Brain (organoid and tissue), 16 donors: ENCODE measurements at places on chromosomes 4 and X. TPM values are rescaled to one million over a fixed set of nuclear protein-coding genes. Genes with fewer than 3 reads are reported as not detected.

Gene PNMA6A
- polyA plus RNA-seq = 67.2 TPM

Gene FHDC1
- 1.6 TPM for polyA plus RNA-seq

DNA sequence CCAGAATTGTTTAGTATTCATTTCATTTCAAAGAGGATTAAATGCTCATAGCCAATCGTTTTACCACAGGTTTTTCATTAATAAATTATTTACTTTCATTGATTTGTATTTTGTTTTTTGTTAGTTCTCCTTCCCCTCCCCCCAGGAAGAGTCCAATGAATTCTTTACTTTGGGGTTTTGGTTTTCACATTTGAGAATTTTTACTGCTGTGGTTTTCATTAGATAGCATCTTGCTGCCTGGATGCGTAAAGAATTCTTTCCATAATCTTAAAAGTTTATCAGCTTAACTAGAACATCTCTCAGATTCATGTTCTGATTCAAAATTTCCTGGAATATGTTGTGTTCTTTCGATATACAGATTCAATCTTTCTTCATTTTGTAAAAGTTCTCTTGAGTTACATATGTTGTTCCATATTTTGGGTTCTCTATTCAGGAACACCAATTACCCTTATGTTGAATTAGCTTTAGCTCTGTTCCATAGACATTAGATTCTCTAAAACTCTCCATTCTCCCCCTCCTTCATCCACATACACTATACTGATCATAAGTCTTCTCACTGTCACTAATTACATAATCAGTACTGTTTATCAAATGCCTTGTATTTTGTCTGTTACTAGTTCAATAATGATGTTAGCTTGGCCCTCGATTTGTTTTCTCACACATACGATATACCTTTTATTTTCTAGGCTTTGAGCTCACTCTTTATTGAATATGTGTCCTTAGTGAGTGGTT, 184.4 kb downstream of the CAMK2D start:
- no peak for DNase-seq

DNA sequence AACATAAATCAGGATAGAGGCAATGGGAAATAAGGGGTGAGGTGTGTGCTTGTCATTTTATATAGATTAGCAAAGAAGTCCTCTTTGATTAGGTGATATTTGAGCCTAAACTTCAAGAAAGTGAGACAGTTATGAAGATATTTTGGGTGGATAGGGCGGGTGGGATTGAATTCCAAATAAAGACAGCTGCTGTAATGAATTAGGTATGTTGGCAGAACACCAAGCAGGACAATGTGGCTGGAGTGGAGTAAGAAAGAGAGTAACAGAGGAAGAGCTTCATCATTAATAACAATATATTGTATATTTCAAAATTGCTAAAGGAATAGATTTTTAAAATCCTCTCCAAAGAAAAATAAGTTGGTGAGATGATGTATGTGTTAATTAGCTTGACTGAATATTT, 91.0 kb upstream of the CENPE start:
- DNase-seq = no peak

DNA sequence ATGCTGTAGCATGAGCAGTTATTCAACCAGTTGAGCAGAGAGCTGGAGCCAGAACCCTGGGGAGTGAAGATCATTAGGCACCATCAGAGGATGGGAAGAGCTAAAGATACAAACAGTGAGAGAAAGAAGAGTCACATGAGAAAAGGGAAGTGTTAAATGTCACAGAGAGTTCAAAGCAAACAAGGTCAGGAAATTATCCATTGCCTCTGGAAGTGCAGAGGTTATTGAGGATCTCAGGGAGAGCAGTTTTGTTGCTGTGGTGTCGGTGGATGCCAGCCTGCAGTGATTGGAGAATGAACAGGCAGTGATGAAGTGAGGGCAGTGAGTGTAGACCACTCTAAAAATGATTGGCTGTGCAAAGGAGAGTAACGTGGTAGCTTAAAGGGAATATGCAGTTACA, 17.7 kb downstream of the SPARCL1 start:
- no peak for DNase-seq

- DNase-seq = no peak
Measured at GRCh38 chrX:141278306-141278705, 36.0 kb upstream of the SPANXC start.

- no peak for DNase-seq
Measured at GRCh38 chr4:149676076-149676475, 139.6 kb downstream of the IQCM start.

DNA sequence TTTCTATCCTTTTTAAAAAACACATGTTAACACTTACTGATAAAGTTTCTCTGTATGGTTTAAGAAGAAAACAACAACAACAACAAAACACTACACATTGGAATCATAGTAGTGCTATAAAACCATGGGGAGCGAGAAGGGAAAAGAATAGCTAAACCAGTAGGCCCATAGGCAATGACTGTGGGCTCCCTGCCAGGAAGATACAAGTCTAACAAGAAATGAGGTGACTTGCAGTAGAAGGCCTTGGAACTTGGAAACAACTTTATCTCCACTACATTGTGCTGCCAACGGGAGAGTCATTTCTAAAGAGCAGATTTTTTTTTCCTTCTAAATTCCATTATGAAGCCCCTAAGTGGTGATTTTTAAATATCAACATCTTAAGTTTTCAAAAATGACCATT, 78.0 kb downstream of the GPC4 start:
- no peak for DNase-seq
